ENCODE measurements at places on chromosomes 12 and 14. TPM values are rescaled to one million over a fixed set of nuclear protein-coding genes. Genes with fewer than 3 reads are reported as not detected.

IAPP gene
- total RNA-seq, result not detected

SSTR1 gene
- total RNA-seq, result 1.2 TPM

GLIPR1L1 gene
- not detected for total RNA-seq

ACSM4 gene
- total RNA-seq, result not detected

ISM2 gene
- not detected for total RNA-seq

KRT79 gene
- not detected for total RNA-seq

TMEM119 gene
- not detected for total RNA-seq

TAS2R9 gene
- total RNA-seq, result not detected

RALGAPA1 gene
- 14.8 TPM for total RNA-seq

TRIM9 gene
- total RNA-seq, result 0.07 TPM

NKX2-1 gene
- total RNA-seq, result not detected

MYF6 gene
- not detected for total RNA-seq

OSBPL8 gene
- total RNA-seq, result 33.8 TPM

PAPLN gene
- 1.2 TPM for total RNA-seq

CABP1 gene
- total RNA-seq, result not detected

- no peak for DNase-seq
Measured at GRCh38 chr14:92492258-92492657, 21.3 kb upstream of the RIN3 start.

GRCh38 chr12:116884871-116885270, 3.6 kb upstream of the HRK start:
- no peak for DNase-seq

GRCh38 chr12:25585662-25586061, 32.6 kb upstream of the LMNTD1 start:
- DNase-seq, result no peak

- no peak for DNase-seq
Measured at GRCh38 chr14:50717811-50718210, 49.7 kb upstream of the SAV1 start.

DNA sequence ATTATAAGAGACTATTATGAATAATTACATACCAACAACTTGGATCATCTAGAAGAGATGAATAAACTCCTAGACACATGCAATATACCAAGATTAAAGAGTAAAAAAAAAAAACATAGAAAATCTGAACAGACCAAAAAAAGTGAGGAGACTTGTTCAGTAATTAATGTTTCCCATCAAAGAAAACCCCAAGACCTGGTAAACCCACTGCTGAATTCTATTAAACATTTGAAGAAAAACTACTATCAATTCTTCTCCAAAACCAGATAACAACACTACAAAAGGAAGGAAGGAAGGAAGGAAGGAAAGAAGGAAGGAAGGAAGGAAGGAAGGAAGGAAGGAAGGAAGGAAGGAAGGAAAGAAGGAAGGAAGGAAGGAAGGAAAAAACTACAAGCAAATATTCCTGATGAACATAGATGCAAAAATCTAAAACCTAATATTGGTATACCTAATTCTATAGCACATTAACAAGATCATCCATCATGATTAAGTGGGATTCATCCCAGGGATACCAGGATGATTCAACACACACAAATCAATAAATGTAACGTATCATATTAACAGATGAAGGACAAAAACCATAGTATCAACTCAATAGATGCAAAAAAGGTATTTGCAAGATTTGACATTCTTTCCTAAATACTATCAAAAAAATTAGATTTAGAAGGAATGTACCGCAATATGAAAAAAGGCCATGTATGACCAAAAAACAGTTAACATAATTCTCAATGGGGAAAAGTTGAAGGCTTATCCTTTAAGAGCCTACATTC, 445.5 kb downstream of the KCNH5 start:
- no peak for DNase-seq

DNA sequence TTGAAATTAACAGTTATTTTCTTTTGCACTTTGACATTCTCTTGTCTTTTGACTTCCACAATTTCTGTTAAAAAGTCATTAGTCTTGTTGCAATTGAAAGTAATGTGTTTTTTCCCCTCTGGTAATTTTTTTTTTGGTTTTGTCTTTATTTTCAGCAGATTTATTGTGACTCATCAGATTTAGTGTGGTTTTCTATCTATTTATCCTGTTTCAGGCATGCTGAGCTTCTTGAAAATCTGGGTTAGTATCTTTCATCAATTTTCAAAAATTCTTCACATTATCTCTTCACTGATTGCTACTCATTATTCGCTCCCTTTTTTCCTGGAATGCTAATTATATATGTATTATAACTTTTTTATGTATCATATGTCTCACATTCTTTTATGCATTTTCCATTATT, 15.3 kb upstream of the NTF3 start:
- DNase-seq, result no peak

DNA sequence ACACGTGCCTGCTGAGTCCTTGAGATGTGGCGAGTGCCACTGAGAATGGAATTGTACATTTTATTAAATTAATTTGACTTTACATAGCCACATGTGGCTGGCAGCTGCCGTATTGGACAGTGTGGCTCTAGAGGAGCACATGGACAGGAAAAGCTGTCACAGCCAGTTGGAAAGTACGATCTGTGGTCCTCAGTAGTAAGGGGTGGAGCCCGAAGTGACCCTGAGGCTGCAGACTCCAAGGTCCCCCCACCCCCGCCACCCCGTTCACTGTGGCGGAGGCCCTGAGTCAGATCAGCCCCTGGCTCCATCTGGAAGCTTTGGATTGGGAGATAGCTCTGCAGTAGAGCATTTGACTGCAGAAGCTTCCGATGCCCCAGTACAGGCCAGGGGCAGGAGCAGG, 25.8 kb upstream of the BEGAIN start:
- no peak for DNase-seq

- DNase-seq, result no peak
Measured at GRCh38 chr12:3991798-3992580, 118.8 kb upstream of the PARP11 start.

GRCh38 chr14:53151523-53152183, 1.5 kb downstream of the DDHD1 start:
- no peak for DNase-seq

GRCh38 chr12:39205969-39206368, 237.0 kb downstream of the KIF21A start:
- no peak for DNase-seq

- no peak for DNase-seq
Measured at GRCh38 chr12:107402041-107403022, 283.3 kb upstream of the PWP1 start.

DNA sequence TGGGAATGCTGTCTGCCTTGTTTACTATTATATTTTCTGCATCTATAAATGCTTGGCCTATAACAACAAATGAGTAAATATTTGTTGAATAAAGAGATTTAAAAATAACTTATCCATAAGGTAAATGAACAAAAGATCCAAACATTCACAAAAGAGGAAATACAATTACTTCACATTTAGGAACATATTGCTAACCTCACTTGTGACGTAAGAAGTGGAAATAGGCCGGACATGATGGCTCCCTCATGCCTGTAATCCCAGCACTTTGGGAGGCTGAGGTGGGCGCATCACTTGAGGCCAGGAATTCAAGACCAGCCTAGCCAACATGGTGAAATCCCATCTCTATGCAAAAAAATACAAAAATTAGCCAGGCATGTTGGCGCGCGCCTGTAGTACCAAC, 25.7 kb upstream of the CKAP4 start:
- no peak for DNase-seq

DNA sequence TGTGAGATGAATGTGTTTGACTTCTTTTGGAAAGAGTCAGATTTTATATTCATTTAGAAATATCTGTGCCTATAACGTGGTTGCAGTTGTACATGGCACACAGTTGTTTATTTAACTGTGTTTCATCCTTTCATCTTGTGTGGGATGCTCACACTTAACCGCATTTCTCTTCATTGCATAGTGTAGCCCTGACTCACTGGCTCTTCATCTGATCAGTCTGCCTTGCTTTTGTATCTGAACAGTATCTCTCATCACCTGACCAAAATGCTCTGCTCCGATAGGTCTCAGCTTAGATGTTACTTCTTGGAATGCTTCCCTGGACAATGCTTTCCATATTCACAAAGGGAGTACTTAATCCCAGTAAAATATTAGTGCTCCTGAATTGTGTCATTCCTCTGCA, 83.4 kb downstream of the PDE3A start:
- no peak for DNase-seq

- no peak for DNase-seq
Measured at GRCh38 chr14:67984274-67984673, 164.7 kb downstream of the RAD51B start.

DNA sequence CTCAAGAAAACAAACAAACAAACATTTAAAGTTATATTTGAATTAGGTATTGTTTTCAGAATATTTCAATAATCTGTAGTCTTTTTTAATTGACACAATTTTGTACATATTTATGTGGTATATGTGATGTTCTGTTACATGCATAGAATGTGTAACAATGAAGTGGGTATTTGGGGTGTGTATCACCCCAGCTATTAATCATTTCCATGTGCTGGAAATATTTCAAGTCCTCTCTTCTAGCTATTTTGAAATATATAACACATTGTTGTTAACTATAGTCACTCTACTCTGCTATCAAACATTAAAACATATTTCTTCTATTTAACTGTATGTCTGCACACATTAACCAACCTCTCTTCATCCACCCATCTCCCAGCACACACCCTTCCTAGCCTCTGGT, 32.0 kb upstream of the SIX1 start:
- no peak for DNase-seq

- DNase-seq, result no peak
Measured at GRCh38 chr14:63551332-63551731, 8.2 kb upstream of the PPP2R5E start.

DNA sequence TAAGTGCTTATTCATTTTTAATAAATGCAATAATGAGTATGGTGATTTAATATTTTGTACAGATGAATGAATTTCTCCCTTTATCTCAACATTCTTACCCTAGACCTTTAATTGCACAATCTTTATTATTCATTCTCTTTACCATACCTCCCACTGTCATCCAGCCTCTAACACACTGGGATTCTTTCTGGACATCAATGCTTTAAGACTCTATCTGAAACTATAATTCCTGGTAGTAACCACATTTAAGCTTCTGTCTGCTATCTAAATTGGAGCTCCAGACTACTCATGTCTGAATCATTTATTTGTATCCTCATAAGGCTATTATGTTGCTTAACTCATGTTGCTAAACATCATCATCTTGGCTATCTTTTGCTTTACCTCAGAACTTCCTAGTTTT, 270.2 kb downstream of the ALG10B start:
- no peak for DNase-seq

DNA sequence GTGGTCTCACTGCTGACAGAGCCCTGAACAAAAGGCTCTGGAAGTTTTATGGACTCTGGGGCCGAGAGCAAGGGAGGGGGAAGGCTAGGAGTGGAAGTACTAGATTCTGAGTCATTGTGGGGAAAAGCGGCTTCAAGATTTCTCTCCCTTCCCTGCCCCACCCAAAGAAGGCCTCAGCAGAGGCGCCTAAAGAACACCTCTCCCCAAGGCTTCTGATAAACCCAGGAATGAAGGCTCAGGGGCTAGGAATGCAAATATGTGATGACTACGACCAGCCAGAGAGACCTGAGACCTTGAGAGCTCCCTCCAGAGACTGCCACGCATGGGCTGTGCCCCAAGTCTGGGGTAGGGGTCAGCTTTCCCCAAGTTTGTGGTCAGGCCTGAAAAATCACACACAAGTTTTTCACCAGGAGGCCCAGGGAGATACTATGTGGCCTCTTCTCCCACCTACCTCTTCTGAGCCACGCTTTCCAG, 130.7 kb upstream of the HIF1A start:
- DNase-seq, result no peak

- DNase-seq, result no peak
Measured at GRCh38 chr12:11827091-11828061, 177.9 kb downstream of the ETV6 start.

DNA sequence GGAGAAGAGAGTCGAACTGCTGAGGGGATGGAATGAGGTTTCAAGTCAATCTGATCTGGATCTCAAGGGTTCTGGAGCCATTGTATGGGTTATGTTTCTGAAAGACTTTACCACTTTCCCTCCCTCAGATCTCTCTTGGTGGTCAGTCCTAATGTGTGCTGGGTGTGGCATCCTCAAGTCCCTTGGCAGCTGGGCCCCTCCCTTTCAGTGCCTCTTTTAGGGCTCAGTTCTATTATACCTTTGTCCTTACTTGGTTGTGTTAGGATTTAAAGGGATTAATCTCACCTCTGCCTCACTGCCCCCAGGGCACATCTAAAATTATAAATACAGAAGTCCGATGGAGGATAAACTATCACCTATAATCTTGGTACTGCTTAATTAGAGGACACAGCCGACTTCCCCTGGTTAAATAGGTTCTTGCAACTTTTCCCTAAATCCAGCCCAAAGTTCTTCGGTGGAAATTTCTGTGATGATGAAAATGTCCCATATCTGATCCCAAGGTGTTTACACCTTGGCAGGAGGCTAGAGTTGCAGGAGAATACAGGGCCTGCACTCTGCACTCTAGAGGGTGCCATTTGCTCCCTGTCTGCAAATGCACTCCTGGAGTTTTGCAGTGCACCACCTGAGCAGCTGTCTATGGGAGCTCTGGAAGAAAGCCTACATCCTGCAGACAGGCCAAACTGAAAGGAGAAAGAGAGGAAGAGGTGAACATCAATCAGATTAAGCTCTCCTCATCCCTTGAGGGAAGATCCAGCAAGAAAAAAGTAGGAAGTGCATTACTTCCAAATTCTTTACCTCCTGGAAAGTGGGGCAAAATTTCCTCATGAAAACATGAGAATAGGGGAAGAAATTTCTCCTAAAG, 106.8 kb downstream of the NUAK1 start:
- DNase-seq, result no peak

GRCh38 chr12:68304626-68305025, 27.5 kb downstream of the MDM1 start:
- peak; percentile 41 for DNase-seq

- DNase-seq, result no peak
Measured at GRCh38 chr12:8080120-8080519, 2.0 kb upstream of the NECAP1 start.

DNA sequence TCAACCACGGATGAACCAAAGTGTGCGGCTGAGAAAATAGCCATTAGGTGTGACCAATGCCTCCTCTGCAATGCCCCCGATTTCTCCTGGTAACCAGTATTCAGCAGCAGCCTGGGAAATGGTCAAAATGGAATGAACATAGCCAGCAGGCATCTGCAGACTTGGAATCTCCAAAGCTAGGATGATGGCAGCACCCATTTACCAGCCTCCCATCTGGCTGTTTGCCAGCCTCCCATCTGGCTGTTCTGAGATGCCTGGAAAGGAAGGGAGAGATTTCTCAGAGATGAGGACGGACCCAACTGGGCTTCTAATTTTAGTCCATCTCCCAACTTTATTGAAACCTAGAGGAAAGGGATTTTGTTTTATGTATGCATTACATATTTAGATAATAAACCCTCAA, 16.2 kb downstream of the CLMN start:
- DNase-seq, result no peak

- DNase-seq, result no peak
Measured at GRCh38 chr12:102430661-102431060, 49.7 kb downstream of the IGF1 start.

- DNase-seq, result no peak
Measured at GRCh38 chr14:28983279-28983678, 216.7 kb downstream of the FOXG1 start.

- DNase-seq, result no peak
Measured at GRCh38 chr12:104288635-104289274, 14.8 kb upstream of the EID3 start.
